Endothelial cell of umbilical vein (primary cell): ENCODE measurements at places on chromosomes 4 and X. TPM values are rescaled to one million over a fixed set of nuclear protein-coding genes. Genes with fewer than 3 reads are reported as not detected.

Gene UGT2B10
- not detected in 2 replicates for total RNA-seq

Gene MID2
- 23.0 and 25.3 TPM in 2 replicates for total RNA-seq

Gene STK32B
- total RNA-seq = 7.8 and 12.4 TPM in 2 replicates

Gene ASMT
- total RNA-seq = not detected in 2 replicates

Gene TRIM60
- not detected in 2 replicates for total RNA-seq

Gene HTN3
- total RNA-seq = not detected in 2 replicates

Gene NAP1L3
- 0.22 and 0.25 TPM in 2 replicates for total RNA-seq

Gene CCDC160
- not detected in 2 replicates for total RNA-seq

Gene OPRPN
- not detected in 2 replicates for total RNA-seq

Gene CRLF2
- total RNA-seq = not detected in 2 replicates

Gene PSAPL1
- not detected in 2 replicates for total RNA-seq

Gene SLC9B1
- total RNA-seq = 0.49 TPM in 1 of 2 replicates, not detected in the other

Gene SYTL5
- total RNA-seq = not detected in 2 replicates
